Fibroblast of the aortic adventitia (primary cell): ENCODE measurements at places on chromosomes 5 and 9. TPM values are rescaled to one million over a fixed set of nuclear protein-coding genes. Genes with fewer than 3 reads are reported as not detected.

DNA sequence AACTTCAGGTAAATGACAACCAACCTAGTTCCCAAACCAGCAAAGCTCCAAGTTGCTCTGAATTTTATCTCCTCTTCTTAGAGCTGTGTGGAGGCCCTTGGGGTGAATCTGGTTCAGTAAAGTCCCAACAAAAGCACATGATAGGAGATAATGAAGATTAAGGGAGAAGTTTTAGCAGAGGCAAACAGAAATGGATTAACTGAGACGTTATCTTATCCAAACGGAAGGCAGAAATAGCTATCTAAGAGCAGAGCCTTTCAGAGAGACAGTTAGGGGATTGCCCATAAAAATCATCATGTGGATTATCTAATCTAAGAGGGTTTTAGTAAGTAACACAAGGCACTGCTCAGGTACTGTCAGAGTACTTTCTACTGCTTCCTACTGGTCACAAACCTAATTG, 183.9 kb upstream of the ZNF618 start:
- no peak for DNase-seq

DNA sequence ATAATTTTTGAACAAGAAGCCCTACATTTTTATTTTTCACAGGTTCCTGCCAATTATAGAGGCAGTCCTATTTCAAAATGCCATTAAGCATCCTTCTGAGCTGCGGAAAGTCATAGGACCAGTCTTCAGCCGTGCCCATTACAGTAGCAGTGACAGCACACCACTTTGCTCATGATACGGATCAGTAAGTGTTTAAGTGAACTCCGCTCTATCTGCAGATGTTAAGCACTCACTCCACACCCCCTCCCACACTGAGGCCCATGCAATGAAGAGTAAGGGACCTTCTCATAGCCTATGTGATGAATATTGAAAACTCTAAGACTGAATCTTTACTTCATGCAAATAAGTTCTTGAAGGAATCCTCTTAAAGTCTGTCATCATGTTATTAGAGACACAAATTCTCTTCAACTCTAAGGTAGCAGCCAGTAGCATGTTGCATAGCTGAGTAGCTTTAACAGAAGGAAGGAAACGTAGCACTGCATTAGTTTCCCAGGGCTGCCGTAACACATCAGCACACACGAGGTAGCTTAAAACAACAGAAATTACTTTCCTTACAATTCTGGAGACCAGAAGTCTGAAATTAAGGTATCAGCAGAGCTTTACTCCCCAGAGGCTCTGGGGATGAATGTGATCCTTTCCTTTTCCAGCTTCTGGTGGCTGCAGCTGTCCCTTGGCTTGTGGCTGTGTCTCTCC, 20.3 kb upstream of the TAF11L2 start:
- no peak for DNase-seq

DNA sequence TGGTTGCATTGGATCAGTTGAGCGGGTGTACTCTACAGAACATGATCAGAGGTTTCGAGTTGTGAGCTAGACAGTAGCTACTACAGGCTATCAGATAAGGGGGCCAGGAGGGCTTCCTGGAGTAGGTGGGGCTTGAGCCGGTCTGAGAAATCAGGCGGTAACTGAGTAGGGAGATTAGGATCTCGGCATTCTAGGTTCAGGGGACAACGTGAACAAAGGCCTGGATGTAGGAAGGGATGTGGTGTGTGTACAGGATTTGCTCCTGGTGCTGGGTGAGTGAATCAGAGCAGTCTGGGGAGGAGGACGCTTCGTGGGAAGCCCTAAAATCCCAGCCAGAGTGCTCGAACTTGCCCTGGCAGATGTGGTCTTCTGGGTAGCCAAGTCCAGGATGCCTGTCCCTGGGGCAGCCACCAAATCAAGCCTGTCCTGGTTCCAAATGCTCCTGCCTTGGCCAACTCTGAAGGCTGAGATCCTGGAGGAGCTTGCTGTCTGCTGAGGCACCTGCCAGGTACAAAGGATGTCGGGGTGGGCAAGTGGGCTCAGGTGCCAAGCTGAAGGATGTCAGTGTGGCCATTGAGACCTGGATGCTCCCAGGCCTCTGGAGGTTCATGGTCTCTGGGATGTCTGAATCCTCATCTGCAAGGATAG, 33.4 kb downstream of the STC2 start:
- DNase-seq: no peak

DNA sequence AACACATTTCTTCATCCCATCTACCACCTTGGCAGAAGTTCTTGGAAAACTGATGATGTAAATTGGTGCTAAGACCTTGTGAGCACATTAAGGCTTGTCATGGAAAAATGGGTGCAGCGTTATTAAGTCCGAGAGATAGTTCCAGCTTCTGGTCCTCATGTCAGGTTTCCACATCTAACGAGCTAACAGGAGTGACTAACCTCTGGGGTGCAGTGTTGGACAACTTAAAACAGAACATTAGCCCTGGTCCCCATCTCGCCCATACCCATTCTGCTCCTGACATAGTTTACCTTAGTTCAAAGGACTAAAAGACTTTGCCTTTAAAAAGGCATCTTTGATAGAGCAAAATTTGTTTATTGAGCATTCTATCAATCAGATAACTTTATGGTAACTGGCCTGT, 128.0 kb downstream of the SLC1A3 start:
- peak; percentile 52 for DNase-seq

DNA sequence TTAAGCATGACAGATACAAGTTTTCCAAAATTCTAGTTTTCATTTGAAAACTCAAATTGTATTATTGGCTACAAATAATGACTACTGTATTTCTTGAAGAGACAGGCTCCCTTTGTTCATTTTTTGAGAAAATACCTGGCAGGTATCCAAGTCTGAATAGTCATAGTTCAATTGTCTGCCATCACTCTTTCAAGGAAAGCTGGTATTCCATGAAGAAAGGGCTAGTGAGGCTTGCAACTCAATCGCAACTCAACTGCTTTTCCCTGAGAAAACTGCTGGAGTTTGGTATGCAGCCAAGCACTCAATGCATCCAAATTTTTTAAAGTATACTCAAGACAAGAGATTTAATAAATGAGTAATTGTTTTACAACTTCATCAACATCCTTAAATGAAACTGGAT, 61.4 kb upstream of the TRIO start:
- peak; percentile 48 for DNase-seq

GRCh38 chr5:65015767-65016166, 247.0 kb downstream of the CWC27 start:
- DNase-seq: no peak

- DNase-seq: no peak
These were observed 58.3 kb downstream of the BAAT start for GRCh38 chr9:101326501-101326900.

DNA sequence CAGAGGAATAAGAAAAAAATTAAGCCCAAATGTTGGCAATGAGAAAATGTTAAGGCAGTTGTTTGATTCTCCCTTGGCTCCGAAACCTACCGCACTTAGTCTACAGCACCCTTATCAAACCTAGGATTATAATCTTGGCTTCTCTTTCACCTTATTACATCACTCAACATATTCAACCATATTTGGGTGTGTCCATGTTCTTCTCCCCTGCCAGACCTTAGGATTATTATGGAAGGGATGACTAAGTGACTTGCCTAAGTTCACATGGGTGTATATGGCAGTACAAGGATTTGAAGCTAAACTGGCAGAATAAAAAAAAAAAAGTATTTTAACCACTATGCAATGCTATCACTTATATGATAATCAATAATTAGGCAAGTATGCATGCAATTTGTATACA, 76.4 kb downstream of the PLK2 start:
- peak; percentile 37 for DNase-seq

DNA sequence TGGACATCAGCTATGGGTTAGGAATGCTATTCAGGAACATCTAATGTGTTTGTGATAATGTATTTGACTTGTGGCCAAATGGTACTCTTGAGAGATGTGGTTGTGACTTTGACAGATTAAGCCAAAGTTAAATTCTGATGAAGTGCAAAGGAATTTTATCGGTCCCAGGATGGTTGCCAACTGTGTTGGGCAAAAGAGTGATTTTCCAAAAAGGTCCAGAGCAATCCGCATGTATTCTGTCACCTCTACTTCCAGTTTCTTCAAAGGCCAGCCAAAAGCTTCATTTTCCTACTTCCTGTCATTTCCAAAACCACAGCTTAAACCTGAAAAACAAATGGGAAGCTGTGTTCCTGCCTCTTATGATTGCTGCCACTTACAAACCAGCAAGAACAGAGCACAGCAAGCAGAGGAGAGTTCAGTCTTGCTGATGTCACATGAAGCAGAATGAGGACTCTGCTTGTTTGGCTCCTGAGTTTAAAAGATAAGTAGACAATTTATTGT, 59.8 kb downstream of the MARCHF3 start:
- DNase-seq: peak; percentile 99

GRCh38 chr5:58786035-58786434, 203.2 kb downstream of the RAB3C start:
- no peak for DNase-seq

- DNase-seq: no peak
These were observed 8.3 kb upstream of the PSMB7 start for GRCh38 chr9:124423591-124423990.

GRCh38 chr5:172178301-172178987, 9.6 kb downstream of the STK10 start:
- no peak for DNase-seq

DNA sequence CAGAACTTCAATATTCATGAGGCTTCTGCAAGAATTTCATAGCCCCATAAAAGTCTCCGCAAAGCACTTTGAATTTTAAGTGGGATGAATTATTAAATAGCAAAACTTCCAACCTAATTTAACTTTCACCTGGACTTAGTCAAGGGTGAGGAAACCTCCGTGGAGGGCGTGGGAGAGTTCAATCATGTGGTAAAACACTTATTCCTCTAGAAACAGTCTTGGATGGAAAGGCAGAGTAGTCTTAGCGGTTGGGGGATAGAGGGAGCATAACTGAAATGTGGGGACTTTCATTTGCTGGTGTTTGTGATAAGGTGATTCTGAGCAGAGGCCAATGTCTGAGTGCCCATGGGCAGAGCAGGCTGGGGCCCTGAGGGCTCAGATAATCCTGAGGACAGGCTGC, 241.9 kb downstream of the IRX1 start:
- no peak for DNase-seq

KIAA0825 gene
- 4.3 and 12.2 TPM in 2 replicates for total RNA-seq

CEL gene
- 0.27 TPM in 1 of 2 replicates, not detected in the other for total RNA-seq
